NCI-H1105 (cell line): ENCODE measurements at places on chromosomes 5 and 9.

- DNase-seq, result no peak
Measured at GRCh38 chr9:119322184-119322583, 47.1 kb downstream of the BRINP1 start.

GRCh38 chr5:29061381-29061780 is 2023.0 kb upstream of the CDH9 start:
- no peak for DNase-seq

DNA sequence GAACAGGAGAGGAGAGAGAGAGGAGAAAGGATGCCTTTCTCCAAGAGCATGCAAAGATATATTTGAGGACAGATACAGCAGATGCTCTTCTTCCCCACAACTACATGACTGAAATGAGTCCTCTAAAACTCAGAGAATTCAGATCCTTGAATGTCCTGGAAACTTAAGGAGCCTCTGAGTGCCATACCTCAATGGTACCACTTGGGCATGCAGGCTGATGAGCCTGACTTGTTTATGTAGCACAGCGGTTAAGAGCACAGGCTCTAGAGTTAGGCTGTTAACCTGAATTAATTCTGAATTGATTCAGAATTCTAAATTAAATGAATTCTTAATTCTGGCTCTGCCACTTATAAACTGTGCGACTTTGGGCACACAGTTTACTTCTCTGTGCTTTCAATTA is 5.7 kb downstream of the PLPPR1 start:
- DNase-seq, result no peak

DNA sequence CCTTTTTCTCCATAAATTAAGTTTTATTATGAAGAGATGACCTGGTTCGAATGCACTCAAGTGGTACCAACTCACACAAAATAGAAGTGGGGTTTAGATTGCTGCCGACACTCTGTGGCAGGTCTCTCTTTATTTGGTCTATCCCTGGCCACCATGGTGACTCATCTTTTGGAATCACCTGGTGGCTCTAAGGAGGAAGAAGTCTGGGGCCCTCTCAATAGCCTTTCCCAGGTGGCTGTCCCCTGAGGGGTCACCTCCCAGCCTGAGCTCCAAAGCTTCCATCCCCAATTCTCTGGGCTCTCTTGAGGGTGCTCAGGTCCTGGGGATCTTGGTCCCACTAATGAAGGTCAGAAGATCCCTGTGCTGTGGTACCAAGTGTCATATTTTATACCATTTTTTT is 136.8 kb downstream of the MVB12B start:
- DNase-seq, result no peak

DNA sequence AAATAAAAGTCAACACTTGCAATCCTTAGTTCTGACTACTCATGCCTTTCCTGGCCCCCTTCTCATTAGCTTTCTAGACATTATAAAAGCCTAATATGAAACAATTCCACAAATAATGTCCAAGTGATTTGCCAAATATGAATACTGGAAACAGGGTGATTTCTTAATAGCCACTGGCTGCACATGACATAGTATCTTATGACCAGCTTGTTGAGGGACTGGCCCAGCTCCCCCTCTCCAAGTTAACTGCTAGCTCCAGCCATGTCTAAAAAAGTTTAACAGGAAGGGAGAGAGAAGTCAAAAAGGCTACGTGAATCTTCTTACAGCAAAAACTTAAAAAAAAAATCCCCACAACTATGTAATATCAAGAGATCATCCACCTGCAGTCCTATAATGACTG is 1.5 kb downstream of the CERT1 start:
- DNase-seq, result no peak

GRCh38 chr9:24939109-24939850 is 393.6 kb upstream of the IZUMO3 start:
- no peak for DNase-seq

DNA sequence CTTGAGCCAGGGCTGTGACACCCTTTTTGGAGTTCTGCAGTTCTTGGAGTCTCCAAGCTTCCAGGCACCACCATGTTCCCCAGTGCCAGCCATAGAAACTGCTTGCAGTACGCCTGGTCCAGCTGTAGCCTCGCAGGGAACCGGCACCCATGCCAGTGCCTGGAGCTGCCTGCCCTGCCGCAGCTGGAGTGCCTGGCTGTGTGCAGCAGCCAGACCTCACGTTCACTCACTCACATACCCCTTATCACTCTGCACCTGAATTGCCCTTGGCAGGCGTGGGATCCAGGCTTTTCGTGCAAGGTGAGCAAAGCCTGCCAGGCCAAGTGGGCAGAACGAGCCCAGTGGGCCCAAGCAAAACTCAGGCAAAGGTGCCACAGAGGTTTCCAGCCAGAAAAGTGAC is 77.8 kb upstream of the SHB start:
- no peak for DNase-seq

- DNase-seq, result no peak
Measured at GRCh38 chr5:160030631-160031377, 21.9 kb downstream of the TTC1 start.

- DNase-seq, result no peak
Measured at GRCh38 chr5:97088774-97089148, 53.6 kb downstream of the LIX1 start.

- DNase-seq, result no peak
Measured at GRCh38 chr9:81650586-81651515, 38.5 kb downstream of the TLE1 start.

GRCh38 chr9:31210978-31211570 is 1173.4 kb upstream of the ACO1 start:
- no peak for DNase-seq

DNA sequence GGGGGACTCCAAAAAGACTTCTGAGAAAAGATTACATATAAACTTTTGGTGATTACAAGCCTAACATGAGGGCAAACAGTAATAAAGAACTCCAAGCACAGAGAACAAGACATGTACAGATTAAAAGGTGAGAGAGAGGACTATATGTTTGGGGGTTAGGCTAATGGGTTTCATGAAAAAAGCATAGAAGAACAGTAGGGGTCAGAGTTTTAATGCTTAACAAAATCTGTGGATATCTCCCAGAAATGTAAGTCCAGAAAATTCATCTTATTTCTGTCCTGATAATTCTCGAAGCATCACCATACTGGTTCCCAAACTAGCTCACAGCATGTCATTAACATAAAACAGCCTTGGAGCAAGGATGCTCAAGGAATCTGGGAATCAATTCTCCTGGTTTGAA is 137.2 kb downstream of the ARRDC3 start:
- DNase-seq, result no peak

DNA sequence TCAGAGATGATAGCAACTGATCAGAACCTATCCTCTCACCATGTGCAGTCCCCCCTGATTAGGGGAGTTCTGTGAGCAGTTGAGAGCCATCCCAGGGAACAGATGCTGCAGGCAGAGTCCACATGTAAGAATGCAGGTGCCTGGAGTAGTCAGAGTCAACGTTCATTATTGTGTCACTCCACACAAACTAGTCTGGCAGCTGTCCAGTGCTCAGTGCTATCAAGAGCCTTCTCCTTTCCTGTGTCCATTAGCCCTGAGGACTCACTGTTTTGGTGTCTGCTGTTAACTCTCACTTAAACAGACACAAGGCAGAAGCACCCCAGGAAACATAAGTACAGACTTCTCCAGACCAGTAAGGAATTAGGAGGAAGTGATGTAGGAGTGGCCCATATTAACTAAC is 2.5 kb downstream of the SH3TC2 start:
- DNase-seq, result peak; percentile 54

DNA sequence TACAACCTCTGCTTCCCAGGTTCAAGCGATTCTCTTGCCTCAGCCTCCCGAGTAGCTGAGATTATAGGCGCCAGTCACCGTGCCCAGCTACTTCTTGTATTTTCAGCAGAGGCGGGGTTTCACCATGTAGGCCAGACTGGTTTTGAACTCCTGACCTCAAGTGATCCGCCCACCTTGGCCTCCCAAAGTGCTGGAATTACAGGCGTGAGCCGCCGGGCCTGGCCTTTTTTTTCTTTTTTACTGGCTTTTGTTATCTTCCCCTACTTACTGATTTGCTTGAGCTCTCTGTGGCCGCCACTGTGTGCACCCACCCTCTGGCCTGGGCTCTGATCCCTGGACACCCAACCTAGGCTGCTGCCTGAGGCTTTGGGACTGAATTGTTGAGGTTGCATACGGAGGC is 60.3 kb downstream of the ANKRD33B start:
- no peak for DNase-seq

DNA sequence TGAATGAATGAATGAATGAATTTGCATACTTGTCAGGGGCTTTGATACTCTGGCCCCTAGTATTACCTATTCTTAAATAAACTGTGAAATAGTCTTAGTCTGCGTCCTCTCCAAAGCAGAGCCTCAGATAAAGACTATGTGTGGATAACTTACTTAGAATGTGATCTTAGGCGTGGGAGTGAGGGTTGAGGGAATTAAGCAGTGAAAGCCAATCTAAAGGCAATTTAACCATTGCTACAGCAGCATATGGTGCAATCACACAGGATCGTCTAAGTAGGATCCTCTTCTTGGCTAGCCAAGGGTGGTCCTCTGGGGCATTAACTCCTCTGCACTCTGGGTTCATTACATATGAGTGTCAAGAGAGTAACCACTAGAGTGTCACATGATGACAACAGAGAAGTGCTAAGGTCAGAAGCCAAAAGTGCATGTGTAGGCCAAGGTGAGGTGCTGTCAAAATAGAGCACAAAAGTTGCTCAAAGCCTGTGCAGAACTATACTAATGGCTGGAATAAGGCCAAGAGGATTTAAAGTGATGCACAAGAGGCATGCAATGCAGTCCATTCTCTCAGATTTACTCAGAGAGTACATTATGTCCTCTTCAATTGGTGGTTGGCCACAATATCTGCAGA is 274.4 kb upstream of the SEMA6A start:
- no peak for DNase-seq

GRCh38 chr5:164002628-164003027 is 497.2 kb downstream of the MAT2B start:
- no peak for DNase-seq

DNA sequence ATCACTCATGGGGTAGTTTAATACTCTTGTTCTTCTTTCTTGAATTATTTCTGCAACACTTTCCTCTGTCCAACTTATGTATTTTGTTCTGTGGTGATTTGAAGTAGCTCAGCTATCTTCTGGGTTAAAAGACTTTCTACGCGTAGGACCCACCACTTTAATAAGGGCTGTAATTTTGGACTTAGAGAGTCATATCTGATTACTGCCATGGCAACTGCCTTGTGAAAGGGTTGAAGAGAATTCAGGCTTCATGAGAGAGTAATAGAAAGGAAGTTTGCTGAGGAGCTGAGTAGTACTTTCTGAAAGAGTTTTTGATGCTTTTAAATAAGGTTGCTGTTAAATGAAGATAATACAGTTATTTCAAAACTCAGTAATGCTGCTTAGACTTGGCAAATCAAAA is 89.5 kb downstream of the TLE4 start:
- DNase-seq, result peak; percentile 44

GRCh38 chr5:61666064-61666621 is 334.1 kb downstream of the ZSWIM6 start:
- no peak for DNase-seq

DNA sequence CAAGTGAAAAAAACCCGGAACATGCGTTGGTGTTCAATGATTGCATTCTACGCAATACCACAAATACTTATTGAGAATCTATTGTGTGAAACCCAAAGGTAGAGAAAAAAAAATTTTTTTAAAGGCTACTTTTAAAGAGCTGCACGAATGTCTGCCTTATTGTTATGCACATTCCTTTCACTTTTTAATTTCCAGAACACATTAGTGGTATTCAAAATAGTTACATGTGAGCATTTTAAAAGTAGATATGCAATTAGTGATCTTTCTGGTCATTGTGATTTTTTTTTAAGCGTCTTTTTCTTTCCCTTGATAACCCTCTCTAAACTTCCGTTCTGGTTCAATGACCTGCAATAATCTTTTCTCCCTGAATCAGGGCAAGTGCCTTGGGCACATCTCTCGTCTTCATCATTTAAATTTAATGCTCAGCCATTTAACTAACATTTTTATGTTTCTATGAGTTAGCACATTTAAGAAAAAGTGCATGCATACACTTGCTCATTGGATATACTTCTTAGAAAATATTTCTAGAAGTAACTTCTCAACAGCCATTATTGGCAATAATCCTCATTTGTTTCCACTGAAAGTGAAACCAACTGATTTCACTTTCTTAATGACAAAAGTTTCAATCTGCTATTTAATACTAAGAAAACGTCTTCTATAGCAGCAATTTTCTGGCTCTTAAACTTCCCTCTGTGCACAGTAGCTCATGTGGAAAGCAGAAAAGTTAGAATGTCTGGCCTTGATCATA is 80.3 kb downstream of the CDH6 start:
- no peak for DNase-seq
